ENCODE measurements at places on chromosomes 6 and 20.

DNA sequence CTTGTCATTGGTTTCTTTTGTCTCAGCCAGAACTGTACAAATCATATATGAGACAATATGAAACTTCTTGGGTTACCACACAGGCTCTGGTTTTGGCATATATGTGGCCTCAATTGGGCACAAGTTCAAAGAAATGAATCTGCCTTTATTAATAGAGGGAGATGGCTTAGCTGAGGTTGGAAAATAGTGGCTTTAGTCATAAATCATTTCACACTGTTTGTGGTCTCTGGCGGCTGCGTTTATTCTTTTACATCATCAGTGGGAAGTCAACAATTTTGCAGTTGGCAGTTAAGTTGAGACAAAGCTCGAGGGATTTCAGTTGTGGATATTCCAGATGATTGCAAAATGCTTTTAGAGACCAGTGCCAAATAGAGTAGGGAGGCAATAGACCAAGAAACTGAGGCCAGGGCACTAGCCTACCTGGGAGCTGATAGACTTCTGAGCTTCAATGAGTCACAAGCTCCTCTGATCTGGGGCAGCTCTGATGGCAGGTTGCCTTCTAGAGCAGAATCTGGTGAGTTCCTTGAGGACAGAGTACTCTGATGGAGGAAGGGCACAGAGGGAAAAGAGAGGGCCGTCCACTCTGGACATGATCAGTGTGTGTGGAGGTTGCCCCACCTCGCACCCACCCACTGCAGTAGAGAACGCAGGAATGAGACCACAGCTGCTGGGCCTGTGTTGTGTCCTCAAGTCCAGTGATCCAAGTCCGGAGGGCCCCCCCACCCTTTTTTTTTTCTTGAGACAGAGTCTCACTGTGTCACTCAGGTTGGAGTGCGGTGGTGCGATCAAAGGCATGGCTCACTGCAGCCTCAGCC, 73.5 kb downstream of the ARMC2 start:
- no peak for DNase-seq

GRCh38 chr20:11080781-11081377, 407.1 kb upstream of the JAG1 start:
- no peak for DNase-seq

GRCh38 chr6:155520078-155520477, 64.4 kb upstream of the NOX3 start:
- no peak for DNase-seq

- DNase-seq: no peak
Measured at GRCh38 chr20:53023732-53024520, 51.8 kb downstream of the TSHZ2 start.

- no peak for DNase-seq
Measured at GRCh38 chr6:107870381-107870780, 46.3 kb upstream of the SCML4 start.

- DNase-seq: no peak
Measured at GRCh38 chr20:40176098-40176841, 512.8 kb downstream of the MAFB start.

DNA sequence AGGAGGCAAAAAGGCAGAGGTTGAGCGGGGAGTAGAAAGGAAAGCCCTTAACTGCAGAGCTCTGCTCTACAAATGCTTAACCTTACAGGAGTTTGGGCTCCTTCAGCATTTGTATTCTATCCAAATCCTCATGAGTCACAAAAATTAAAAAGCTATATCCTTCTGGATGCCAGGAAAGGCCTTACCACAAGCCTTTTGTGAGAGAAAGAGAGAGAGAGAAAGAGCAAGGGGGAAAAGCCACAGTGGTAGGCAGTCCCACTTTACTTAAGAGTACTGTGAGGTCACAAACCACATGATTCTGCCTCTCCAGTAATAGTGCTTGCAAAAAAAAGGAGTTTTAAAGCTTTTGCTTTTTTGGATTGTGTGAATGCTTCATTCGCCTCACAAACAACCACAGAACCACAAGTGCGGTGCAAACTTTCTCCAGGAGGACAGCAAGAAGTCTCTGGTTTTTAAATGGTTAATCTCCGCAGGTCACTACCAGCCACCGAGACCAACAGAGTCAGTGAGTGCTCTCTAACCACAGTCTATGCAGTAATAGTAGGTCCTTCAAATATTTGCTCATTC, at the start of gene RUNX2:
Gene RUNX2, plus strand, starts transcription at position 375 of the 567 bp plus-strand sequence. CDS start 397 bp downstream, outside the sequence.
- no peak for DNase-seq

GRCh38 chr6:159061805-159062563, 17.2 kb upstream of the TAGAP start:
- no peak for DNase-seq

DNA sequence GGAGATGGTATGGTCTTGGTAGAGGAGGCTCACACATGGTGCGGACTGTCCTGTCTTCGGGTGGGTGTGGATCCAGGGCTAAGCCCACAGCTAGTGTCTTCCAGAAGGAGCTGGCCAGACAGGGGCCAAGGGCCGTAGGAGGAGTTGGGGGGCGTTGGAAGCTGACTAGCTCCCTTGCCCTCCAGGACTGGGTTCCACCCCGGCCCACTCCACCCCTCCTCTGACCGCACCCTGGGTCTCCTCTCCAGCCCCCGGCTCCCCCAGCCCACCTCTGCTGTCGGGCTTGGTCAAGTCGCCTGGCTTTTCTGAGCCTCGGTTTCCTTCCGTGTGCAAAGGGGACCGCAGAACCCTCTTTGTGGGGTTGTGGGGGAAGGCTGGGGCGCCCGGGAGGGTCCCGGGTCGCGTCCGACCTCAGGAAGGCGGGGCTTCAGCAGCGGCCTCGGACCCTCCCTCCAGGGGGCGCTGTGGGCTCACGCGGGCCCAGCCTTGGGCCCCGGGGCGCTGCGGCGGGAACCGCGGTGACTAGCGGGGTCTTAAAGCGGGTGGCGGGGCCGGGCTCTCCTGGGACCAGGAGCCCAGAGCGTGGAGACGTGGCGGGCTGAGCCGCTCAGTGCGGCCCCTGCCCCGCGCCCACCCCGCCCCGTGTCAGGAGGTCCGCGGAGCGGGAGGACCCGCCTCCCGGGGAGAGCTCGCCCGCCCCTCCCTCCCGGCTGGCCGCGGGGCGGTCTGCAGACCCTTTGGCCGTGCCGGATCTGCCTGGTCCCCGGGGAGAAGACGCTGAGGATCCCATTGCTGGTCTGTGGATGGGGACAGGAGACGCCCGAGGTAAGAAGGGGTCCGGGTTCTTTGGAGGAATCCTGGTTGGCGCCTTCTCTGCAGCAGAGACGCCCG, 5.4 kb downstream of the NPBWR2 start:
- peak; percentile 50 for DNase-seq

Data from stimulated activated CD4-positive, alpha-beta T cell treated with anti-CD3 and anti-CD28 coated beads, TNF-alpha, amount 100 ng/mL, for 4 hours (primary cell).